ENCODE measurements at places on chromosomes 11 and 22. TPM values are rescaled to one million over a fixed set of nuclear protein-coding genes. Genes with fewer than 3 reads are reported as not detected.

GGTLC2 gene
- total RNA-seq = not detected

MIOX gene
- 0.91 TPM for total RNA-seq

OR4D5 gene
- not detected for total RNA-seq

ALX4 gene
- not detected for total RNA-seq

USP2 gene
- total RNA-seq = 6.5 TPM

TSKU gene
- total RNA-seq = 69.6 TPM

PGA4 gene
- total RNA-seq = 0.86 TPM

DNA sequence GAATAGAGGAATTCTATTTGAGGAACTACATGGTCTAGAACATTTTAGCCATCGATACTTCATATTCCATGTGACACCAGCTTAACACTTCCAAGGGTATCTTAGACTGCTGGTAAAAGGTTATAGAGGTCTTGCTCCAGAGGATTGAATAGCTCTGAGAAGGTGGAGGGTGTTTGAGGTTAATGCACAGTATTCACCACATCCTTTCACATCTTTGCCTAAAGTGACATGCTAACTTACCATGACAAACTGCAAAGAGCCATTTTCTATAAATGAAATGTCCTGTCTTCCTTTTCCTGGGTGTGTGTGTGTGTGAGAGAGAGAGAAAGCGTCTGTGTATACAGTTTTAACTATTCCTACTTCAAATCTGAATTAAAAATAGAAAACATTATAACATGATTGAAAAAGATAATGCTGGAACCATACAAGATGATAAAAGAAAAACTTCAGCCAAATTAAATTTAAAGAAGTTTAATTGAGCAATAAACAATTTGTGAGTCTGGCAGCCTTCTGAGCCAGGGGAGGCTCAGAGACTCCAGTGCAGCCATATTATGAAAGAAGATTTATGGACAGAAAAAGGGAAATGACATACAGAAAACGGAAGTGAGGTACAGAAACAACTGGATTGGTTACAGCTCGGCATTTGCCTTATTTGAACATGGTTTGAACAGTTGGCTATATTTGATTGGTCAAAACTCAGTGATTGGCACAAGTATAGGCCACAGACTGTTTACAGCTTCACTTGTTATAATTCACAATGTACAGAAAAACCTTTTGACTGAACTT, 320.9 kb upstream of the CCDC179 start:
- DNase-seq = no peak
- H3K27me3 ChIP-seq = no peaks in the 10 kb centered on the region
- H3K4me3 ChIP-seq = no peak overlapping the region
- no peak overlapping the region for H3K27ac ChIP-seq
- no peaks in the 10 kb centered on the region for H3K36me3 ChIP-seq

DNA sequence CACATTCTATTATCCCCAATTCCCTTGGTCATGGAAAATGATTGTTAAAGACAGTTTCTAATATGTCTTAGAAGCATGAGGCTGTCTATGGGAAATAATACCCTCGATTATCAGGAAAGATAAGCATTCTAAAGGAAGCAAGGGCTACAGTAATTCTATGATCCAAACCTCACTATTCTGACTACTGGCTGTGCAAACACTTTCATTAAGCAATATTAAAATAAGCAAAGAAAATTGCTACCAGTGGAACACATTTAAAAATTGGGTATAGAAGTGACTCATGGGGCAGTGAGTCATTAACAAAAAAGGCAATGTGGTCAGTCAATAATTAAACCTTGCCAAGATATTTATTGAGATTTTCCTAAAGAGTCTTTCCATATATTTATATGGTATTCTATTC, 1415.2 kb upstream of the TENM4 start:
- no peaks in the 10 kb centered on the region for H3K36me3 ChIP-seq
- H3K4me3 ChIP-seq = no peak overlapping the region
- peak; percentile 68 for DNase-seq
- peaks cover 14% of the 10 kb centered on the region for H3K4me1 ChIP-seq
- no peak overlapping the region for H3K27ac ChIP-seq

DNA sequence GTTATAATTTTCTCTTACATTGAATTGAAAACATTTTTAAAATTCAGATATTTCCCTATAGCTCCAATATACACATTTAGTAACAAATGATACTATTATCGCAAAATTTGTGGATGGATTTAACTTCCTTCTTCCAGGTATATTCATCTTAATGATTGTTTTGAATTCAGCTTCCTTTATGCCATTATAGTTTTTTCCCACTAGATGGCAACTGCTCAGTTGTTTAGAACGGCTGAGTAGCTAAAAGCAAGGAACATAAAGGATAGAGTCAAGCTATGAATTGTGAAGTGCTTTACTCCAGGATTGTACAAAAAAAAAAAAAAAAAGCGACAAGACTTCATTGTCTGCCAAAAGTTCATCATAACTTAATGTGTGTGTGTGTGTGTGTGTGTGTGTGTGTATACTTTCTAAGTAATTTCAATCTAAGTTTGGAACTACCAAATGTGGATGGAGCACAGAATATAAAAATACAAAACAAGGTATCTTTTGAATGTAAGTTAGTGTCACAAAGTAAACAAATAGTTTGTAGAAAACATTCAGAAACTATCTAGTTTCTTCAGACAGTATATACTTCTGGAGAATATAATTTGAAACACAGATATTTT, 846.4 kb downstream of the DLG2 start:
- H3K4me3 ChIP-seq = no peak overlapping the region
- no peaks in the 10 kb centered on the region for H3K36me3 ChIP-seq
- H3K27ac ChIP-seq = no peak overlapping the region
- H3K27me3 ChIP-seq = no peaks in the 10 kb centered on the region
- DNase-seq = peak; percentile 6

DNA sequence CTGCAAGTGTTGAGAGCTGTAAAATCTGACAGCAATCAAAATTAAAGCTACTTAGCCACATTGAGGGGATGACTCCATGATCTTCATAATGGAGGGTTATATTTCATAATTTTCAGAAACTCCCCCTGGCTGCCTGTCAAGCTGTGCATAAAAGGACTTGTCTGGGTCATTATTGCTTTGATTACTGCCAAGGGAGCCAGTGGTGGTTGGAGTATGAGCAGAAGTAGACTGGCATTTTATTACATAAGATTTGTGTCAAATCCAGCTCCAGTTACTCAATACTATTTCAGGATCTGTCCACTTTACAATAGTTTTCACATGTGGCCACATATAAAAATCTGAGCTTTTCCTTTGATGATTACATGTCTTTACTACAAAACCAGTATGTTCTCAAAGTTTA, 108.9 kb upstream of the SLC5A12 start:
- no peaks in the 10 kb centered on the region for H3K4me1 ChIP-seq
- H3K36me3 ChIP-seq = no peaks in the 10 kb centered on the region
- H3K27me3 ChIP-seq = no peaks in the 10 kb centered on the region
- no peak overlapping the region for H3K4me3 ChIP-seq

DNA sequence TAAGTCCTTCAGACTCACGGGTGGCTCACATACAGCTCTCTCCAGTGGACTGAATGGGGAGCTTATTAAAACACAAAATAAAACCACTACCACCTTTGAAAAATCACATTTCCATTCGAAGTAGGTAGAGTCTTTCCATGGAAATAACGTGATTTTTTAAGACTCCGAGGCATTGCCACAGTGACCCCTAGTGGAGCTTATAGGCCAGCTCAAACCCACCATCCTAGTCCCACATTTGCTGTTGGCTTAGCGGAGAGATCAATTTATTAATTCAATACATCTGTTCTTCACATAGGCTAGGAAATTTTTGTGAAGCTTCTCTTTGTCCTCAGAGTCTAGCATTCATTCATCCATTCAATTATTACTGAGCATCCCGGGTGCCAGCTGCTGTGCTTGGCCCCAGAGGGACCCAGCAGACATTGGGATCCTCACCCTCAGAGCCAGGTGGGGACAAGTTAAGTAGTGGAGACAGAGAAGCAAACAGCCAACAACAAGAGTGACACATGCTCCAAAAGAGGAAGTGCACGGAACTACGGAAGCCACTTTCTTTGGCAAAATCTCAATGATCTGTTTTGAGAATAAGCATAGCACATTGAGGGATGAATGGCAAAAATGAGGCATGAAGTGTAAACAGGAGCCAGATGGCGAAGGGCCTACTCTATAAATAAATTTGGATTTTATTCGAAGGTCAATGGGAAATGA, 10.2 kb upstream of the P4HA3 start:
- H3K4me3 ChIP-seq = no peak overlapping the region
- H3K36me3 ChIP-seq = no peaks in the 10 kb centered on the region
- H3K4me1 ChIP-seq = peaks cover 41% of the 10 kb centered on the region
- H3K27me3 ChIP-seq = no peaks in the 10 kb centered on the region

- peaks cover 14% of the 10 kb centered on the region for H3K27me3 ChIP-seq
- DNase-seq = peak; percentile 19
- no peak overlapping the region for H3K27ac ChIP-seq
- no peak overlapping the region for H3K4me3 ChIP-seq
- H3K4me1 ChIP-seq = no peaks in the 10 kb centered on the region
- H3K36me3 ChIP-seq = no peaks in the 10 kb centered on the region
Observed at GRCh38 chr11:6251990-6252473, 7.6 kb upstream of the CCKBR start.

- H3K4me1 ChIP-seq = no peaks in the 10 kb centered on the region
- DNase-seq = no peak
- H3K27me3 ChIP-seq = peaks cover 17% of the 10 kb centered on the region
- no peak overlapping the region for H3K27ac ChIP-seq
- H3K36me3 ChIP-seq = no peaks in the 10 kb centered on the region
Observed at GRCh38 chr11:121572571-121573059, 119.8 kb upstream of the SORL1-AS1 start.

DNA sequence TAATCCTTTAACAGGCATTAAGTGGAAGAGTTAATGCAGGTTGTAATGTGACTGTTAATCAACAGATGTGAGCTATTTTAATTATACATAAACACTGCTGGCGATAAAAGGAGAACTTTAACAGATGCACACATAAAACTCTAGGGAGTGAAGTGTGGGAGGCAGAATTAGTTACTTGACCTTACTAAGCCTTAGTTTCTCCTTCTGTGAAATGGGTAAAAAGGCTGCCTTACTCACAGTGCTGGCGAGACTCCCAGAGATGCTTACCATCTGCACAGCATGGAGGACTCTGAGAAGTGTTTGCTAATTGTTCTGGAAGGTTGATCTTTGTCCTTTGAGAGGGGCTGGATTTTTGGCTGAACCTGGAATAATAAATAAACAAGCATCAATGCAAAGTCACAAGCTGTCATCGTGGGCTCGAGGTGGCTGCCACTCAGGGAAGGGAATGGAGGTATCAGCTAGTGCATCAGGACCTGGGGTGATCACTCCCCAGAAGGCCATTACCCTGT, 58.6 kb upstream of the MPEG1 start:
- H3K27me3 ChIP-seq = no peaks in the 10 kb centered on the region
- H3K4me1 ChIP-seq = no peaks in the 10 kb centered on the region
- no peaks in the 10 kb centered on the region for H3K36me3 ChIP-seq
- no peak overlapping the region for H3K27ac ChIP-seq
- no peak for DNase-seq

DNA sequence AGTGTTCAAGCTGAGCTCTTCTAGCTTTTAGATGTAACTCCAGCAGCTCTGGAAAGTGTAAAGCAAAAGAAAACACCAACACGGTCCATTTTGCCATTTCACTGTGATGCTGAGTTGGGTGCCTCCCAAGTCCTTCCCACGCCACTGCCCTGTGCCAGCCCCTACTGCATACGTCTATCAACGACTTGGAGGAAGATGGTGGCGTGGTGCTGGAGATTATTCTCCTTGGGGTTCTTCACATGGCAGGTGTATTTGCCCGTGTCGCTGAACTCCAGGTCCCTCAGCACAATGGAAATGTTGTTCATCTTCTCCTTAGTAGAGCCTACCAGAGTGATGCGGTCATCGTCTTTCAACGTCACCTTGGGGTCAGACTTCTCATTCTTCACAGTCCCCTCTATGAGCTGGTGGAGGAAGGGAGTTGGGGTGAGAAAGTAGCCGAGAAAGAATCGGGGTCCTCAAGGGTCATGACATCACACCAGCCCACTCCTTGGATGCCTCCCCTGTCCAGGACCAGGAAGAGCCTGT, 8.9 kb downstream of the SCN4B start:
- H3K36me3 ChIP-seq = no peaks in the 10 kb centered on the region
- H3K4me3 ChIP-seq = no peak overlapping the region
- H3K4me1 ChIP-seq = peaks cover 5% of the 10 kb centered on the region
- no peak overlapping the region for H3K27ac ChIP-seq
- peaks cover 30% of the 10 kb centered on the region for H3K27me3 ChIP-seq

- no peak for DNase-seq
- peaks cover 35% of the 10 kb centered on the region for H3K27me3 ChIP-seq
- H3K4me1 ChIP-seq = no peaks in the 10 kb centered on the region
- no peak overlapping the region for H3K27ac ChIP-seq
- no peaks in the 10 kb centered on the region for H3K36me3 ChIP-seq
Observed at GRCh38 chr11:2802389-2803185, 83.0 kb downstream of the CDKN1C start.

- DNase-seq = no peak
- no peaks in the 10 kb centered on the region for H3K4me1 ChIP-seq
- no peak overlapping the region for H3K27ac ChIP-seq
- no peak overlapping the region for H3K4me3 ChIP-seq
Observed at GRCh38 chr22:17891481-17892167, 117.4 kb upstream of the BID start.
